ENCODE measurements at places on chromosomes 13 and 19. TPM values are rescaled to one million over a fixed set of nuclear protein-coding genes. Genes with fewer than 3 reads are reported as not detected.

Gene FXYD1
- 10.3 TPM for total RNA-seq

Gene HSD11B1L
- 9.5 TPM for total RNA-seq

- no peak for DNase-seq
These were observed 383.4 kb downstream of the IRS2 start for GRCh38 chr13:109403012-109403421.

GRCh38 chr13:114082849-114083645 is 49.4 kb downstream of the RASA3 start:
- no peak for DNase-seq

GRCh38 chr19:48918071-48918470 is 15.4 kb upstream of the DHDH start:
- DNase-seq: no peak

GRCh38 chr13:97880311-97880675 is 73.2 kb upstream of the IPO5 start:
- DNase-seq: no peak

DNA sequence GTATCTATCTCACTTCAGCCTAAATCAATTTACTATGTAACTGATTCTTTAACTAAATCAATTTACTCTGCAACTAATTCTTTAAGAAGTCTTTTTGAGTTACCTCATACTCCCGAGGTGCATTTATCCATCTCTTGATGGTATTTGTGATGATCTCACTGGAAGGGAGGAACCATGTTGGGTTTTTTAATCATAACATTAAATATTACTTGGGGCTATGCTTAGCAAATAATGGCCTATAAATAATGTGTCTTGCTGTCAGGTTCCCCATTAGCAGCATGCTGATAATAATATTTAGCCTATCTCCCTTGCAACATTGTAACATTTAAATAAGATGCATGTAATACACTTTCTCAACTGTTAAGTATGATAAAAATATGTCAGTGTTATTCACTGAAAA is 411.3 kb downstream of the SLITRK1 start:
- DNase-seq: no peak

- no peak for DNase-seq
These were observed 9.4 kb downstream of the FOSB start for GRCh38 chr19:45477186-45477585.

Data from H1 (cell line).